ENCODE measurements at places on chromosomes 13 and 19.

GRCh38 chr13:28679628-28680027 is 20.7 kb downstream of the POMP start:
- DNase-seq = no peak

- DNase-seq = no peak
These were observed 38.4 kb upstream of the RNF113B start for GRCh38 chr13:98215508-98215907.

DNA sequence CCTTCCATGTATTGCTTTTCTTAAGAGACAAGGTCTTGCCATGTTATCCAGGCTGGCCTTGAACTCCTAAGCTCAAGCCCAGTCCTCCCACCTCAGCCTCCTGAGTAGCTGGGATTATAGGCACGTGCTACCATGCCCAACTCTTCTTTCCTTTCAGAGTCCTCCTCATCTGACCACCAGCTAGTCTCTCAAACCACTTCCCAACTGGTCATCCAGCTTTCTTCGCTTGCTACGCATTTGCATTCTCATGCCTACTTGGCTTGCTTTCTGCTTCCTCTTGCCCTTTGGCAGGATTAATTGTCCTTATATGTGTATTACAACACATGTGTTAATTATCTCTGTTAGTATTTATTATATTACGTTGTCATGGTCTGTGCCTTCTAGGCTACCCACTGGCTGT is 6.3 kb downstream of the GPR18 start:
- DNase-seq = no peak

DNA sequence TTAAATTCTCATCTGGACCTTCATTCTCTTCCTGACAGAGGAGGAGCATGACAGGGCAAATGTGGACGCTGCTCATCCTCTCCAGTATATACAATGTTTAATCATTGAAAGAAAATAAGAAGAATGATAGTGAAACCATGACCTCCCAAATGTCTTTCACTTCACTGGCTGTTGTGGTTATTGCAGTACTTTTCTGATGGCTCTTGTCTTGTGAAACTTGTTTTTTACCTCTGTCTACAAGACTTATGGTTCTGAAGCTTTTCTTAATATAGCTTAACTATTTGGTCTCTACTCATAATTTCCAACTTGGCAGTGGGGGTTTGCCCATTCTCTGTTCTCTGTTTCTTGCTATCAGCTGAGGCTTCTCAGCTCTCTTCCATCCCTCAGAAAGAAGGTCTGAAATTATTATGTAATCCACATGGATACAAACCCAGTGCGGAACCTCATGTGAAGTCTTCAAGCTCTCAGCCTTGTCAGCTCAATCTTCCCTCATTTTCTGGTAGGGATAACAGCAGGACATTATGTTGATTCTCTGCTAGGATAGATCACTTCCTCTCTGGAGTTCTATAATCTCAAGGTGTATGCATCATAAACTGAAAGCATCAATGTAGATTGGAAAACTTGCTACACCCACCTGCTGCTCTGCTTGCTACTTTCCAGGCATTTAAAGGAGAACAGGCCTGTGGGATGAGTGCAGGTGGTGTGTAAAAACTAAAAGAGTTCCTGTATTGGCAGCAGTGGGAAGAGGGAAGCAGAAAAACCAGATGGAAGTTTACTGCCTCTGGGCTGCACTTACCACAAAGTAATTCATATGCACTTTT is 250.3 kb upstream of the HTR2A start:
- DNase-seq = no peak

- no peak for DNase-seq
These were observed 1597.1 kb upstream of the MIR17HG start for GRCh38 chr13:89750371-89750770.

DNA sequence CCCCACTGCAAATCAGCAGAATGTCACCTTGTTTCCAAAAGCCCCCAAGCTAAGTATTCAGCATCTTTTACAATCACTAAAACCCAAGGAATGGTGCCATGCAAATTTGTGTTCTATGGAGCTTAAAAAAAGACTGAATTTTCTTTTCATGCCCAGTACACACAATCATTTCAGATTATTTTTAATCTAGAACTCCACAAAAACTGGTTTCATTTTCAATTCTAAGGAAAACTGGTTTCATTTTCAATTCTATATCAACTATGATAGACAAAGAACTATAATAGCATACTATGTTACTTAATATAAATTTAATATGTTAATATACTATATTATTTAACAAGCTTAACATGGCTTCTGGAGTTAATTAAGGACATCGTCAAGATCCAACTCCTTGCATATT is 88.4 kb upstream of the DOCK9 start:
- no peak for DNase-seq

DNA sequence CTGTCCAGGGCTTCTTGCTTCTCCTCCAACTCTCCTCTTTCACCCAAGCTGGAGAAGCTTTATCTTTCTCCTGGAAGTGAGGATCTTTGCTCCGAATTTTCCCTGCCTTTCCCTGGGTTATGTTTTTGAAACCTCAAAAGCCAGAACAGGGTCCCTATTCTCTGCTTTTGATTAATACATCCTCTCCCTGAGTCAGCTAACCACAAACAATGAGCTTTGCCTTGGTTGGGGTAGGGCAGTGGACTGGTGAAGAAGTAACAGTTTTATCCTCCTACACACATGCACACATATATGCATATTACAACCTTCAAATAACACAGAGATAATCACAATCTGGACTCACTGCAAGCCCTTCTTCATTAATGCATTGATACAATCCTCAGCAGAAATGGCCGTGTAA is 44.6 kb downstream of the DLEU7 start:
- no peak for DNase-seq

DNA sequence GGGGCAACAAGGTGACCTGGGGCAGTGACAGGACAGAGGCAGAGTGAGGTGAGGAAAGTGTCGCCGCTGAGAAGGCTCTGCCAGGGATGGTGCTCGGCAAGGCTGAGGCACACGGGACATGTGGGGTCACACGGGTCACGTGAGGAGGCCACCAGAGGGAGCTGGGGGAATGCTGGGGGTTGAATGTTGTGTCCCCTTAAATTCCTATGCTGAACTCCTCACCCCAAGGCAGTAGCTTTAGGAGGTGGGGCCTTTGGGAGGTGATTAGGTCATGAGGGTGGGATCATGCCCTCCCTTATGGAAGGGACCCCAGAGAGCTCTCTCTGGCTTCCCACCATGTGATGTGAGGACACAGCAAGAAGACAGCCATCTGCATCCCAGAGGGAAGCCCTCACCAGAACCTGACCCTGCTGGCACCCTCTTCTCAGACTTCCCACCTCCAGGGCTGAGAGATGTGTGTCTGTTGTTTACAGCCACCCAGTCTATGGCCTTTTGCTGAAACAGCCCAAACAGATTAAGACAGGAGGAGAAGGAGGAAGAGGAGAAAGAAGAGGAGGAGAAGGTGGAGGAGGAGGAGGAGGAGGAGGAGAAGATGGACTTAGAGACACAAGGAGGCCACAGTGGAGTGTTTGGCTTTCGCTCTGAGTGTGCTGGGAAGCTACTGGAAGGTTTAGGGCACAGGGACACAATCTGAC is 35.4 kb downstream of the RFX2 start:
- DNase-seq = no peak

- DNase-seq = peak; percentile 71
These were observed 6.8 kb upstream of the CARM1 start for GRCh38 chr19:10864538-10864899.

- DNase-seq = no peak
These were observed 79.7 kb downstream of the TSHZ3 start for GRCh38 chr19:31269425-31270127.

GRCh38 chr13:98108341-98108740 is 34.6 kb upstream of the FARP1 start:
- no peak for DNase-seq

GRCh38 chr13:39148513-39148961 is 110.3 kb downstream of the NHLRC3 start:
- DNase-seq = no peak

- no peak for DNase-seq
These were observed 68.6 kb upstream of the FGF14 start for GRCh38 chr13:102470283-102470917.

GRCh38 chr19:19224852-19225494 is 13.2 kb downstream of the NCAN start:
- DNase-seq = peak; percentile 69

DNA sequence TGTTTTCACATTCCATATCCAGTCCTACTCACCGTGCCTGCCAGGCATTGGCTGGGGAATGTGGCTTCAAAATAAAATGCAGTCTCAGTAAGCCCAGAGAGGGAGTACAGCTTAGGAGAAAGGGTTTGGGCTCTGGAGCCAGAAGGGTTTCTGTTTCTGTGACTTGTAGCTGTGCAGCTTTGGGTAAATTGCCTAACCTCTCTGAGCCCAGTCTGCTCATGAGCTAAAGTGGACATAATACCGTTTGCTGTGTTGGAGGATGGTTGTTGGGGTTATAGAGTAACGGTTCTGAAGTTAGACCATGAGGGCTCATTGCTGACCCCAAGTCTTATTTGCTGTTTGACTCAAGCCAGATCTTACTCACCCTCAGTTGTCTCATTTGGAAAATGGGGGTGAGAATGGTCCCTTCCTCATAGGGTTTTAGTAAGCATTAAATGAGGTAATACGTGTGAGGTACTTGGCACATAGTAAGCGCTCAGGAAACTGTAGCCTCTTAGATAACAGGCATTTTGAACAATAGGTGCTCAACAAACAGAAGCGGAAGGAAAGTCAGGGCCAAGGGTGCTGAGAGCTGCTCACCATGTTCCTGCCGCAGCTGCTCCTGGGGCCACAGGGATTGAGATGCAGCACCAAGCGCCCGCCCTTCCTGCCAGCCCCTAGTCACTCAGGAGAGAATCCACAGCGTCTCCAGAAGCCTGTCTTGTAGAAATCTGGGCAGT is 45.5 kb downstream of the C13orf42 start:
- DNase-seq = no peak

- DNase-seq = no peak
These were observed 5.6 kb downstream of the SNRPA start for GRCh38 chr19:40756502-40757110.

DNA sequence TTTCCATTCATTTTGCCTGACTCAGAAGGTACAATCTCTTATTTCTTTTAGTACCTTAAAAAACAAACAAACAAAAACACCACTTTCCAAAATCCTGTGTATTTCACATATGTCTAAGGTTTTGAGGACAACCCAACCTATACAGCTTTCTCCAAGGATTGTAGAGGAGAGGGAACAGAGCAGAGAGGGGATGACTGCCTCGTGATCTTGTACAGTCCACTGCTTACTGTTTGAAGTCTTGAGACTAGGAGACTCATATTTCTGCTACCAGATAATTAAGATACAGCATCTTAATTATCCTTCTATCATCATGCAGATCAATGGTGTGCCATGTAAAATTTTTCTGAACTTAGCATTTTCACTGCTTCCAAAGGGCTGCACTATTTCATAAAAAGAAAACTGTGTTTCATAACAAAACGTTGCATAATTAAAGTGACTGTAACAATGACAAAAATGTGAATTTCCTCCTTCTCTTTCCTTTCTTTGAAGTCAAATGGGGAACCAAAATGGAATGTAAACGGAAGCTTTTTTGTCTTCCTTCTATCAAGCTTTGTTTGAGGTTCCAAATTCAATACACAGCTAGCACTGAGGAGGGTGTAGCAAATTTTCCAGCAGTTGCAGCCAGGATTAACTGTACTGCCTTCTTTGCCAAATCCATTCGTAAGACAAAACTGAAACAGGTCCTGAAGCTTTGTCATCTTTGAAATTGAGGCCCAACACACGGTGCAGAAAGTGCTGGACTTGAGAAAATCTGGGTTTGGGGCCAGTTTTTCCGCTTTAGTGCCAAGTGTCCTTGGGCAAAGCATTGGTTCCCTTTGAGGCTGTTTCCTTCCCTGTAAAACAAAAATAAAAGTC is 34.9 kb upstream of the RCBTB2 start:
- DNase-seq = no peak

- no peak for DNase-seq
These were observed 9.9 kb downstream of the GPR183 start for GRCh38 chr13:99297331-99297730.

DNA sequence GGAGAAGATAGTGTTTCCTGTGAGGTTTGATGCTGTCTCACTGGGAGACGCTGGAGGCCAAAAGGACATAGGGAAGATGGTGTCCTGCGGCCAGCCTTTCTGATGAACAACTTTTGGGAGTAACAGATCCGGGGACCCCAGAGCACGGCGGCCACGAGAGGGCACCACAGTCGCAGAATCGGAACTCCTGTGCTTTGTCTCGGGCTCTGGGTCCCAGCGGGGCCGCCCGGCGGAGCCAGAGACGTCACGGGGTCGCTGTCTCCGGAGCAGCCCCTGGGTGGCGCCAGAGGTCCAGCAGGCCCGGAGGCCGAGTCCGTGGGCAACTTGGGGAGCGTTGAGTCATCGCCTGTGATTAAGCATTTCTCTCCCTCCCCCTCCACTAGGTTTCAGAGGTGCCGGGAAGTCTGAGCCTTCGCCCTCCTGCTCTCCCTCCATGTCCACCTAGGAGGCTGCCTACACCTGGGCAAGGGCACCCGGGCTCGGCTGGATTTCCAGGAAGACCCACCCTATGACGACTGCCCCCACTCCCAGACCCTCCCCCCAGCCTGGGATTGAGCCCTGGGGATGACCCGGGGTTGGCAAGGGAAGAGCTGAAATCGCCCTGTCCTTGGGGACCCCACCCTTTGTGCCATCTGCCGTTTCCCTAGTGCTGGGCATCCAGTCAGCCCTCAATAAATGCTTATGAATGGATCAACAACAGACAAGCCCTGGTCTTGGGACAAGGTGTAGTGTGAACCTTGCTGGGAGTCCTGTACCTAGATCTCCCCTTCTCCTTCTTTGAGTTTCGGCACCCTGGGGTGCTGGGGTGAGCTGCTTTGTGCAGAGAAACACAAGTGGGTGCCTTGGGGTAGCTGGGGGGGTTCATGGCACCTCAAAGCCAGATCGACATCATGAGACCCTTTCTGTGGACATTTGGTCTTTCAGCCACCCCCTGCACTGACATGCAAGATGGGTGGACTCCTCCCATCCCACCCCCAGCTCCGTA is 3.4 kb downstream of the NANOS3 start:
- peak; percentile 95 for DNase-seq

GRCh38 chr13:106151056-106151699 is 384.3 kb downstream of the EFNB2 start:
- DNase-seq = no peak

DNA sequence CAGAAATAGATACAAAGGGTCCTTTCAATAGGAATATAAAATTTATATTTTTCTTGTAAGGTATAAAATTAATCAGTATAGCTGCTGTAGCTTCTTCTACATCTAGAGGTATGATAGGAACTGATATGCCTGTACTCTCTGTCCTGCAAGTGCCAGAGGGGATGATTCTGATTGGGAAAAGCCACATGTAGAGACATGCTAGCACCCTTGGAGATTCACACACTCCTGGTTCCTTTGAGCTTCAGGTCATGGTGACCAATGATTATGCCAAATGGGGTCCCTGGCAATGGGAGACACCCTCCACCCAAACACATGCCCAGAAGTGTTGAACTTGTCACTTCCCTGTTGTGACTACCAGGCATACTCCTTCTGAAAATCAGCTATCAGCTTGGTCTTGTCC is 14.7 kb upstream of the METTL21C start:
- DNase-seq = no peak

- DNase-seq = no peak
These were observed 182.5 kb downstream of the POU4F1 start for GRCh38 chr13:78420814-78421213.

GRCh38 chr13:28470296-28470695 is 24.6 kb downstream of the FLT1 start:
- no peak for DNase-seq

- DNase-seq = no peak
These were observed 935.1 kb downstream of the SLITRK1 start for GRCh38 chr13:82947191-82947621.
